ENCODE measurements at places on chromosomes 5 and 9. TPM values are rescaled to one million over a fixed set of nuclear protein-coding genes. Genes with fewer than 3 reads are reported as not detected.

GRCh38 chr9:33129886-33130881, 37.0 kb downstream of the B4GALT1 start:
- DNase-seq: peak; percentile 84

- no peak for DNase-seq
Measured at GRCh38 chr5:65668696-65669095, 43.9 kb downstream of the SHLD3 start.

DNA sequence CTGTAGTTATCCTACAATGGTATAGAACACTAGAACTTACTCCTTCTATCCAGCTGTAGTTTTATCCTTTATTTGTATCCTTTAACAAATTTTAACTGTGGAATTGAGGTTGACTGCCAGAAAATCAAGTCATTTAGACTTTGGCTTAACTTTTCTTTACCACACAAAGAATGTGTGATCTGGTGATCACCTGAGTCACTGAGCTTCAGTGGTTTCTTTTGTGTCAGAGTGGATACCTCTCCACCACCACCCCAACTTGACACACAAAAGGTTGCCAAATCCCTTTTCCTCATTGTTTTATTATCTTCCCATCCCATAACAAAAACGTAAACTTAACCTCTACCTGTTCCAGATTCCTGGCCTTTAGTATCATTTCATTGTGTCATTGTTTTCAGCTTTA, 5.5 kb downstream of the OTULIN start:
- DNase-seq: peak; percentile 83

DNA sequence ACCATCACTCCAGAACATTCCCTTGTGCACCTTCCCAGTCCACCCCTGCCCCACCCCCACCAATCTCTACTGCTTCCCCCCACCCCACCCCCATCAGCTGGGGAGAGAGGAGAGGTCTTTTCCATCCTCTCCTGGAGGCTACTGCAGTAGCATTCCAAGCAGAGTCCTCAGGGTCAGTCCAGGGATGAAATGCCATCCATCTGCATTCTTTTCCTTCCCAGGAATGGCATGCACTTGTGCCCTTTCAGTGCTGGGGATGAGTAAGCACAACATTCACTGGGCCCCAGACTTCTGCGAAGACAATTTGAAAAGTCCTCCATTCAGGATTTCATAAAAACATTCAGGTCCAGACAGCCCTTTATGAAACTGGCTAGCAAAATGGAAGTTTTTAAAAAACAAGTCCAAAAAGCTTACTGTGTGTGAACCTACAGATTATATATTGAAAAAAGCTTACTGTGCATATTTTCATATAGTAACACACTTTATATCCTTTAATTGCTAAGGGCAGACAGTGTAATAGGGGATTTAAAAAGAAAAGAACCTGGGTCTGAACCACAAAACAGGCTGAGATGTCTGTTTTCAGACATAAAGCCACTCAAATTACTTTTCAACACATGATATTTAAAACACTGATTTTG, 50.0 kb upstream of the GOLPH3 start:
- peak; percentile 39 for DNase-seq

DNA sequence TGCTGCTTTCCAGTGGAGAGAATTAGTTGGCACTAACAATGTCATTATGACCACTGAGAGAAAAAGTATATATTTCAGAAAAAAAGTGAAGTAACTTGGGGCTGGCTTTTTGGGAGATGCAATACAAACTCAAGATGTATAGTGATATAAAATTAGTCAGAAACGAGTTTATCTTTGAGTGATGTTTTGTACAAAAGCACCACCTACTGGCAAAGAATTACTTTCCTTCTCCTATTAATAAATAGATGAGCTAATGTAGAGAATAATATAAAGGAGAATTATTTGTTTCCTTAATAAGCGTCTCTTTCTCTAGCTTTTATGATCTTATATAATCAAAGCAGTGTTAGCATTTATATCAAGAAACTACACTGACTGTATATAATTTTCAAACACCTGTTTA, 158.8 kb downstream of the MEF2C start:
- peak; percentile 42 for DNase-seq

DNA sequence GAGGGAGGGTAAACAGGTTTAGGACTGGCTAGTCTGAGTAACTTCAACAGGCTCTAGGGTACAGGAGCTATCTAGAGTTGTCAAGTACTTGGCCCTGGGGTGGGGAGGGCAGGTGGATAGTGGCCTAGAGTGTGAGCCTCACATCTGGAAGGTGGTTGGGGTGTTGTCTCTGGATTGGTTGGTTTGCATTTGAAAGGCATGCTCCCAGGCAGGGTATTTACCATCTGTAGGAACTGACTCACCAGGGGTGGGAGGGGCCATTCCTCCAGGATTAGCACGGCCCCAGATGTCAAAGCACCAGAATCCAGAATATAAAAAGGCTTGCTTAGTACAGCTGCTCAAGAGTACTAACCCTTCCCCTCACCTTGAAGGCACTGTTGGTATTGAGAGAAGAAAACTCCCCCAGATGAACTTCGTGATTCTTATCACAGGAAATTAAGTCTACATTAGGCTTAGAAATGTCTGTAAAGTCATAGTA, 193.3 kb downstream of the NTRK2 start:
- peak; percentile 76 for DNase-seq

DNA sequence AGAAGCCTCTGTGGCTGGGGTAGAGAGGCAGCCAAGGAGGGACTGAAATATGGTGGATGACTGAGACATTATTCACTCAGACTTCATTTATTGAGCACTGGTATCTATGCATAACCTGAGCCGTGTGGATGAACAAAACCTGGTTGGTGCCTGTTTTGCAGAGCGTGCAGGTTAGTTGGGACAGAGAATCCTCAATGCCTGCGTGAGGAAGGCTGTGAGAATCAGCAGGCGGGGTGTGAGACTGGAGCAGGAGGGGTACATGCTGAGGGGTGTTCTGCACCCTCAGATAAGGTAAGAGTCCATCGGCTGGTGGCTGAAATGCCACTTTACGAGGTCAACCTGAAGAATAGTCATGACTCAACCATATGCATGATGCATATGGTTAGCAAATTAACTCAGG, 271.6 kb downstream of the MED10 start:
- DNase-seq: no peak

DNA sequence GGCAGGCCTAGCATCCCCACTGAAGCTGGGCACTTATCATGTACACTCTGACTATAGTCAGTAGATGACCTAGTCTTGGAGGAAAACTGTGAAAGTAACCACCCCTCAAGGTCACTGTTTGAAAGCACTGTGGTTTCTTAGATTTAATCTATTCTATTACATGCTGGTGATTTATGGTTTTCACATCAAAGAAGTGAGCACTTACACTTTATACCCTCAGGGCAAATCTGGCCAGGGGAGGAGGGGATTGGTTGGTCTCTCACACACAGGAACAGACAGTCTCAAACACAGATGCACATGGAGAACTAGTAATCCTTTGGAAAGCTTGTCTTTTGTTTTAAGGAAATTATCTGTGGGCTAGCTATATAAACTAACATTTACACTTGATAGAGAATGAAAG, 17.9 kb upstream of the SPIN1 start:
- no peak for DNase-seq

- no peak for DNase-seq
Measured at GRCh38 chr9:16043756-16044578, 491.1 kb downstream of the CCDC171 start.

GRCh38 chr5:58735637-58736036, 152.8 kb downstream of the RAB3C start:
- no peak for DNase-seq

GRCh38 chr9:91814753-91815152, 135.3 kb downstream of the ROR2 start:
- DNase-seq: no peak

Gene PCDHGA7
- 0.51 TPM for total RNA-seq

Gene SPINK4
- not detected for total RNA-seq

Gene SLC27A4
- total RNA-seq: 19.7 TPM

Gene FOXD4L3
- total RNA-seq: not detected

Gene ARSI
- 5.8 TPM for total RNA-seq

Gene CCDC192
- total RNA-seq: not detected

Gene RASEF
- total RNA-seq: 14.2 TPM

Data from bronchial epithelial cell (primary cell).